Stimulated activated CD4-positive, alpha-beta T cell treated with anti-CD3 and anti-CD28 coated beads, Interleukin-1b, Interleukin-23, amount 100 ng/mL, for 1 hour (primary cell): ENCODE measurements at places on chromosomes 7 and 10.

DNA sequence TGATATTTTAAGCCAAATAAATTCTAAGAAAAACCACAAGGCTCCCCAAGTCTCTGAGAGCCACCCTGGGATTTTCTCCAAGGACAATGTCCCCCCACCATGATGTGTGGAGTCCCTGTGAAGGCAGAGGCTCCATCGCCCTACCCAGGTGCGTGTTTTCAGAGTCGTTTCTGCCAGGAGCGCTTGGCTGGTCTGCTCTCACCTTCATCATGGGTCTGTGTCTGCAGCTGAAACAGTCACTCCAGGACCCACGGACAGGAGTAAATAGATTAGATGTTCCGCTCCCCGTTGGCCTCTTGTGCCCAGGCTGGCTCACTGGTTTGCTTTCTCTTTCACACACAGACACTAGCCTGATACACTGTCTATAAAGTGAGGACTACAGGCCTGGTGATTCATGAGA lies 217.5 kb downstream of the SFMBT2 start:
- DNase-seq = no peak

DNA sequence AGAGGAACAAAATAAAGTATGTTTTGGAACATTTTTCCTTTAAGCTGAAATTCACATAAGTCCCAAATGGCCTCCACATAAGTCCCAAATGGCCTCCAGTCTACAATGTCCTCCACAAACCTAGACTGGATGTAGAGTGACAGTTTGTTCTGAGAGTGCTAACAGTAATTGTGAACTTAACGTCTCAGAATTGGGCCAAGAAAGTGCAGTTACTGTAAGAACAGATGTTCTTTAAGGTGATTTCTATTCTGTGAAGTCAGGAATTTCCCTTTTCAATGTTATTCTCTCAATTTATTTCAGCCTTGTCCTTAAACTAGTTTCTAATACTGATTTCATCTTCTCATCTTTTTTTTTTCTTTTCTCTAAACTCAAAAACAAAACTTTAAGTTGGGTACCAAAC lies 188.7 kb upstream of the SEMA3E start:
- no peak for DNase-seq

DNA sequence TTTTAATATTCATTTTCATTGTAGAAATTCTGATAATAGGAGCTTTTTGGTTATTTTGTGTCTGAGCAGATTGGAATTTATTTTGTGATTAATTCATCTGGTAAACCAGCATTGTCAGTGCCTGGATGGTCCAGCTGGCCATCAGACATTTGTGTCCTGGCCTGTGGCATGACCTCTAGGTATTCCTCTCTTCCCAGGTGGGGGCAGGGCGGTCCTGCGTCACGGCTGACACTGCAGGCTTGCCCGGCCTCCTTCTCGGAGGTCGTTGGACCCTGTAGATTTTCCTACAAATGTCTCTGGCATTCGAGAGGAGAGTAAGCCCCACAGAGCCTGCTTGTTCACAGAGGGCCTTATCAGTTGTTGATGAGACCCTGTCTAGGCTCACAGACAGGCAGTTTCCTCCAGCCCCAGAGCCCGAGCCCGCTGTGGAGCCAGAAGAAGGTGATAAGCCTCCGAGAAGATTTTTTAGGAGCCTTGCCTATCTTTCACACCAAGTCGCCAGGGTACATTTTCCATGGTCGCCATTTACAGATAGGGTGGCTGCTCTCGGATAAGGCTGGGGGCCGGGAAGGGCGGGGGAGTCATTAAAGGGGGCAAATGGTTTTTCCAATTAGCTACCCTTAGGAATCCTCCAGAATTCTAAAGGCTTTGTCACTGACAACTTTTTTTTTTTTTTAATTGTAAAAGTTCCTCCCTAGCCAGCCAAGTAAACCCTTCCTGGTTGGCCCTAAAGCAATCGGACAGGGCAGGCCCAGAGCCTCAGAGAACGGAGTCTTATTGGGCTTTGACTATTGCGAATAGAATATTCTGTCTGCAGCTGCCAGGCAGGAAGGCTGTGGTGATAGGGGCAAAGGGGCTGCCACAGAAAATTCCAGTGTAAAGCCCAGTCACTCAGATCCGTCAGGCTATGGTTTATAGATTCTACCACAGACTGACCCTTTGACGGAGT lies 78.1 kb upstream of the TBX20 start:
- DNase-seq = no peak

- no peak for DNase-seq
Measured at GRCh38 chr7:73431041-73431835, 2.3 kb upstream of the FZD9 start.

DNA sequence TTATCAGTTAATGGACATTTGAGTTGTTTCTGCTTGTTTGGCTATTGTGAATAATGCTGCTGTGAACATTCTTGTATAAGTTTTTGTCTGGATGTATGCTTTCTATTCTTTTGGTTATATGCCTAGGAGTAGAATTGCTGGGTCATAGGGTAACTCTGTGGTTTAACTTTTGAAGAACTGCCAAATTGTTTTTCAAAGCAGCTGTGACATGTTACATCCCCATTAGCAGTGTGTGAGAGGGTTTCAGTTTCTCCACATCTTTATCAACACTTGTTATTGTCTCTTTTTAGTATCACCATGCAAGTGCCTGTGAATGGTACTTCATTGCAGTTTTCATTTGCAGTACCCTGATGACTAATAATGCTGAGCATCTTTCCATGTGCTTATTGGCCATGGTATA lies 2.1 kb upstream of the NDUFB8 start:
- no peak for DNase-seq

- DNase-seq = no peak
Measured at GRCh38 chr7:99359465-99360154, 14.9 kb upstream of the ARPC1B start.
